RWPE1 (cell line): ENCODE measurements at places on chromosomes 13 and 19.

DNA sequence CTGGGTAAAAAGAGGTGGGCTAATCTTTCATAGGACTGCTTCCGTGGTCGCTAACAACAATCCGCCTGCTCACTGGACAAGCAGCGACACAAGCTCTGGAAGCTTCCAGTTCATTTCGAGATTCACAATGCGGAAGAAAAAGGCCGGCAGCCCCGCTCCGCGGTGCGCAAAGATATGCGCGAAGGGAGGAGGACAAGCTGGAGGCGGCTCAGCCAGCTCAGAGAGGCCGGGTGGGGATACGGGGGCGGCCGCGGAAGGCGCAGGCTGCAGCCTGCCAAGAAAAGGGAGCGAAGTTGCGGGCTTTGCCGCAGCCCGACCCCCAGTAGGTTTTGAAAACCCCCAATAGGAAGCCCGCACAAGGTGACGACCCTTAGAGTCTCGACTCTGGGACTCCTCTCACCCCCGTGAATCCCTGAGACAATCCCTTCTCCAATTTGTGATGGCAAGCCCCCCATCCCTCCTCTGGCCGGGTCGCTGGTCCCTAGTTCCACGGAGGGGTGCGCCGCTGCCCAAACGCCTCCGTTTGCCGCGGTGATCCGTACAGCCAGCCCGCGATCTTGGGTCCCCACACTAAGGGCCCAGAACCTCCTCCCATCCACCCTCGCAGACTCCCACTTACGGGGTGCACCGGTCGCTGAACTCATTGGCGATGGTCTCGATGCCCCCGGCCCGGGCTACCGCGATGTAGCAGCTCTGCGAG lies 697 bp downstream of the HSPH1 start:
- DNase-seq: peak; percentile 39

- DNase-seq: no peak
Observed at GRCh38 chr19:43422000-43422688, 7.5 kb downstream of the TEX101 start.

- DNase-seq: no peak
Observed at GRCh38 chr13:94640721-94641120, 39.1 kb downstream of the GPR180 start.

DNA sequence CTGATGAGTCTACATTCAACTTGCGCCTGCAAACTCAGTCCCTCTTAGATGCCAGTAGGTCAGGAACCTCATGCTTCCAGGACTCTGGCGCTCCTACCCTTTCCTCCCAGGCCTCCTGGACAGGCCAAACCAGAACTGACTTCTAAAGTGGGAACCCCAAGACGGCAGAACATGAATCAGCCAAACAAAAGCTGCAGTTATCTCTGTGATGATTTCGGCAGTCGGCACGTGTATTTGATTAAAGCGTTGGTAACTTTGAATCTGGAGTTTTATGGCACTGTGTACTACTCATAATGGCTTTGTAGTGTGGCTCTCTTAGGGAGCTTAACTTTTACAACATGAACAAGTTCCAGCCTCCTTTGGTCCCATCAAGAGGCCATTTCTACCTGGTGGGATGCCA lies 13.7 kb downstream of the ACTN4 start:
- no peak for DNase-seq

- no peak for DNase-seq
Observed at GRCh38 chr19:1524287-1524971, 552 bp downstream of the PLK5 start.
